ENCODE measurements at places on chromosomes 7 and 10. TPM values are rescaled to one million over a fixed set of nuclear protein-coding genes. Genes with fewer than 3 reads are reported as not detected.

Gene HOXA6
- total RNA-seq, result 3.3 TPM

Gene CXCL12
- 107 TPM for total RNA-seq

DNA sequence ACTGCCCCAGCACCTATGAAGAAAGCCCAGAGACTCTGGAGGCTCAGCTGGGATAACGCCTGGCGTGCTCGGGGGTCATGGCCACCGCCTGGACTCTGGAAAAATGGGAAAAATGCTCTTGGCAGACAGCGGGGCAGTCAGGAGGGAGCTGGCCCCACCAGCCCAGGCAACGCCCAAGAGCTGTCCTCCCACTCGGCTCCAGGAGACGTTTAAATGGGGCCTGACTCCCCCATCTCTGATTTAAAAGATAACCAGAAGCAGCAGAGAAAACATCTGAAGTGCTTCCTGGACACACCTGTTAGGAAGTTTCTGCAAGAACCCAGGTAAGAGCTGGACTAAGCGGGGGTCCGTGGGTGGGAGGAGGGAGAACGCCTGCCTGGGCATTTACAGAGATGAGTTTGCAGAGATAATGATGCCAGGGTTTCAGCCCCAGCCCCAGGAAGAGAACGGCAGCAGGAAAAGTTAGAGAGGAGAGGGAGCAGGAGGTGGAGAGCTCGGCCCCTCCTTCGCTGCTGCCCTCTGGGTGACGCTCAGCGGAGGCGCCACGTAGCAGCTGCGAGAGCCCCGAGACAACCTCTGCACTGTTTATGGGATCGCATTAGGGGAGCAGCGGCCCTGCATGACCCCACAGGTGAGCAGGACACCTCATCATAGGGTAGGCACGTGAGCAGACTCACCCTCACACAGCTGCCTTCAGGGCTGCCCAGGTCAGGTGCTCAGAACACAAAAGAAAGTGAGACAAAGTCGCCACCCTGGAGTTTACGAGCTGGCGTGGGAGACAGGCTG, 83.5 kb upstream of the INSIG1 start:
- no peak for DNase-seq

- DNase-seq, result no peak
Measured at GRCh38 chr7:30285067-30285535, 704 bp downstream of the ZNRF2 start.

DNA sequence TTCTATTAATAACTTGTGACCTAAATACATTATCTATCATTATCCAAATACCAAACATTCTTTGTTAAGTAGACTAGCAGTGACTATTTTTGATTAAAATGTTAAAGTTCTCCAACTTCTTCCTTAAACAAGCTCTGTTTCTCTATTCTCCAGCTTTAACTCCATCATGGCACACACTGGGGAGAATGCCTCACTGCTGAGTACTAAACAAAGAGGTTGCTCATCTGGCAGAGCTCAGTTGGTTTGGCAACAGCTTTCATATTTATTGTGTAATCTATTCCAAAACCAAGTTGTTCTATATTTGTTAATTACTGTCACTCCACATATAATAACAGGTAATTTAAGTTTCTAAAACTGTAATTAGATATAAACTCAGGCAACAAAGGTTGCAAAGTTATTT, 89.6 kb downstream of the USP6NL start:
- DNase-seq, result no peak

DNA sequence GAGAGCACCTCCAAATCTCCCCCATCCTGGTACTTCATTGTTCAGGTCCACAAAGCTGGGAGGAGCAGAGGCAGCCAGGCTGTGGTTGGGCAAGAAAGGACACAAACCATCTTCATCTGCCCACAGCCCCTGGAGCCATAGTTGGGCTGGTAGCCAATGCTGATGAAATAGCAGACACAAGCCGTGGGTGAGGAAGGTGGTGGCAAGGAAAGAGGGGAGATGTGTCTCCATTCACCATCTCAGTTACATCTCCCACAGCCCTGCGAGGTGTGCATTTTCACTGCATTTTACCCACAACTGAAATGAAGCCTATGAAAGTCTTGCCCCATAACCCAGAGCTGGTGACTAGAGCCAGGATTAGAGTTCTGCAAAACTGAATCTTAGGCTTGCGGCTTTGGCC, 35.0 kb downstream of the PIK3AP1 start:
- no peak for DNase-seq

GRCh38 chr7:66586181-66586580, 42.5 kb upstream of the KCTD7 start:
- DNase-seq, result no peak

DNA sequence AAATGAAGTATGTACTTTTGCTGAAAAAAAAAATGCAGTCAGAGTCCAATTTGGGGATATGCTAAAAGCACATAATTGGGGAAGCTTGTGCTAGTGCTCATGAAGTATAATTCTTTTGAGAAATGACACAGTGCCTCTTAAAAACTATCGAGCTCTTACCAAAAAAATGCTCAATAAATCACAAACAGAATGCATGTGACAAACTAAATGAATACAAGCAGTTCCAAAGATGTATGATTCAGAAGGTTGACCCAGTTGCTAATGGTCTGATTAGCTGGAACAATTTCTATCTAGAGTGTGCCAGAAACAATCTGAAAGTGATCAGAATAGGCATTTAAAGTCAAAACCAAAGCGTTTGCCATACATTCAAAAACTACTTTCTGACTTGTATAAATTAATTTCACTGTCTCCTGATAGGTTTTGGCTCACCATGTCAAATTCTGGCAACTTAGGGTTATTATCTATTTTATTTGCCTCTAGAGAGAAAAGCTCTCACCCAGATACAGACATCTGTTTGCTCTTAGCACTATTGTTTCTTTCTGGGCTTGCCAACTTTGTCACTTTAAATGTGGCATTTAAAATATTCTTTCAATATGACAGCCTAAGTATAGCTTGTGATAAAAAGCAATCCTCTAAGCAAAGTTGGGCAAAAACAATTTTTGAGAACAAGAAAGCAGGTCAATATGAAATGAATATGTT, 114.7 kb upstream of the AHR start:
- DNase-seq, result peak; percentile 17

- DNase-seq, result no peak
Measured at GRCh38 chr10:6014241-6014761, 37.0 kb upstream of the IL15RA start.

GRCh38 chr10:123018531-123018930, 9.7 kb downstream of the ACADSB start:
- DNase-seq, result no peak

- no peak for DNase-seq
Measured at GRCh38 chr10:5529702-5530411, 5.1 kb downstream of the CALML3 start.

All from skin of body (tissue), 3 donors.